ENCODE measurements at places on chromosomes 4 and X. TPM values are rescaled to one million over a fixed set of nuclear protein-coding genes. Genes with fewer than 3 reads are reported as not detected.

GRCh38 chr4:90926957-90927356, 799.8 kb downstream of the CCSER1 start:
- DNase-seq, result no peak
- no peak overlapping the region for H3K4me3 ChIP-seq
- H3K36me3 ChIP-seq, result no peaks in the 10 kb centered on the region
- H3K27me3 ChIP-seq, result no peaks in the 10 kb centered on the region

DNA sequence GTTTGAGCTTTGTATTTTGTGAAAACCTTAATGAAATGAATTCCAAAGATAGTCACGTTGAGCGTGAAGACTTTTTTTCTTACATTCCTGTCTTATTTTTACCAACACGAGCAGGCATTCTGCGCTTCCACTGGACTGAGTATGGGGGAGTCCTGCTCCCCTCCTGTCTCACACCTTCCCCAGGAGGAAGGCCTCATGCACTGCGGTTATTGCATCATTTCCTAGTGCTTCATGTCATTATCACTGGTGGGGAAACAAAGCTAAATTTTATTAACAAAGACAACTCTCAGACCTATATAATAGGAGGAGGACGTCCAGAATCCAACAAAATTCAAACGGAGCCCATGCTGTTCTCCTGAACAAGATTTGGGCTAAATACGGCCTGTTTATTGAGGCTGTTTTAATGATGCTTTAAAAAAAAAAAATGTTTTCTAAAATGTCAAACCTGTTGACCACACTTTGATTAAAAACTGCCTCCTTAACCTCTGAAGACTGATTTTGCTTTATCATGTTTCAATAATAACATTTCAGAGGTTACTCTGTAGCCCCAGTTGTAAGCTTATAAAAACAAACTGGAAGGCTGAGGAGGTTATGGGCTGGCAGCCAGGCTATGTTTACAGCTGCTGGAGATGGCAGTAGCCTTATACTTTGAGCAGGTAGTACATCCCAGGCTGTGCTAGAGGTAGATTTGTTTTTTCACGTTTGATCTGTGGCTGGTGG, 118.0 kb downstream of the SOWAHB start:
- H3K27ac ChIP-seq, result no peak overlapping the region
- H3K27me3 ChIP-seq, result no peaks in the 10 kb centered on the region
- no peak for DNase-seq
- H3K36me3 ChIP-seq, result peaks cover 2% of the 10 kb centered on the region
- H3K4me3 ChIP-seq, result no peak overlapping the region

GRCh38 chrX:50103866-50104566, 96.8 kb downstream of the AKAP4 start:
- H3K4me1 ChIP-seq, result no peaks in the 10 kb centered on the region
- no peak for DNase-seq
- no peak overlapping the region for H3K4me3 ChIP-seq
- H3K27me3 ChIP-seq, result no peaks in the 10 kb centered on the region
- no peaks in the 10 kb centered on the region for H3K36me3 ChIP-seq
- no peak overlapping the region for H3K27ac ChIP-seq

DNA sequence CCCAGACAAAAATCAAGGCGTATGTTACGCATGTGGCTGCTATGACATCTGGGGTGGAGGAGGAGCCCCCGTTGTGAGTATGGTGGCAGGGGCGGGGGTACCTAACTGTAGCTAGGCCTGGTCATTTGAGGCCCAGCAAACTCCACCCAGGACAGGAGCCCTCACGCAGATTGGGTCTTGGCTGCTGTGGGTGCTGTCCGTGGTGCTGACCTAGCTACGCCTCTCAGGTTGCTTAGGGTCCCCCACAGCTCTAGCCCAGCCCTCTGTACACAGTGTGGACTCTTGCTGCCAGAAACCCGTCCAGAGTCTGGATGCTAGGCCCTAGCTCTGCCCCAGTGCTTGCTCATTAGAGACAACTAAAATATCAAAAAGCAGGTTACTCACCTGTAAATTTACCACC, 146.7 kb upstream of the PSAPL1 start:
- H3K27me3 ChIP-seq, result no peaks in the 10 kb centered on the region
- no peak overlapping the region for H3K27ac ChIP-seq
- peak; percentile 87 for DNase-seq
- no peaks in the 10 kb centered on the region for H3K36me3 ChIP-seq

GRCh38 chrX:25131055-25131454, 115.3 kb upstream of the ARX start:
- peaks cover 2% of the 10 kb centered on the region for H3K27me3 ChIP-seq
- no peaks in the 10 kb centered on the region for H3K36me3 ChIP-seq
- H3K27ac ChIP-seq, result no peak overlapping the region
- no peaks in the 10 kb centered on the region for H3K4me1 ChIP-seq

DNA sequence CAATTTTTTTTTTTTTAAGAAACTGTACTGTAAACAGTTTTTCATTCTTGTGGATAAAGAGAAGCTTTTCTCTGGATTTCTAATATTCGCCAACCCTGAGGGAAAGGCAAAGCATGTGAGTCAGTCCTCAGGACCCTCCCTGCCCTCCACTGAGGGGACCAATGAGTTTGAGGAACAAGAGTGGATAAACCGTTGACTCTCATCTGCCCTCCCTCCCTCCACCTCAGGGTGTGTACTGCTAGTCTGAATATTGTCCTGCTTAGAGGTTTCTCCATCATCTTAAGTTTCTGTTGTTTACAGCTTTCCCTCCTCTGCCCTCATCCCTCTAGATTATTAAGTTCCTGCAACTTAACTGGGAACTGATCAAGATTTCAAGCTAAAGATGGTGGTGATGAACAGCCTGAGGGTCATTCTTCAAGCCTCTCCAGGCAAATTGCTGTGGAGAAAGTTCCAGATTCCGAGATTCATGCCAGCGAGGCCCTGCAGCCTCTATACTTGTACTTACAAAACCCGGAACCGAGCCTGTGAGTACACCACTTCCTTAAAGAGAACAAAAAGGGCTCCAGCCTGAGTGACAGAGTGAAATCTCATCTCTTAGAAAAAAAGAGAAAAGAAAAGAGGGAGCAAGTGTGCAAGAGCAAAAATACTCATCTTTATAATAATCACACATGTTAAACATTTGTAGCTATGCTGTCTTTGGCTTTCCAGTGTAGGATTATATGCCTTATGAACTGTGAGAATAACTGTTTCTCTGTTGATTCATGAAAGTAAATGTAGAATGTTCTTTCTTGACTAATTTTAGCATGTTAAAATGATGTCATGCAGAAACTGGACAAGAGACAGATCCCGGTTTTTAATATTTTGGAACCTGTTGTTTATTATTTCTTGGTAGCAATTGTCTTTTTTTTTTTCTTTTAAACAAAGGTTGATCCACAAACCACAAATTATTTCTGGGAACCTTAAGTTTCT, 11.9 kb downstream of the CA5B start:
- peaks cover 6% of the 10 kb centered on the region for H3K4me1 ChIP-seq
- H3K4me3 ChIP-seq, result no peak overlapping the region
- no peak for DNase-seq
- peaks cover 4% of the 10 kb centered on the region for H3K27me3 ChIP-seq

FGF5 gene
- total RNA-seq, result 0.13 TPM

DNA sequence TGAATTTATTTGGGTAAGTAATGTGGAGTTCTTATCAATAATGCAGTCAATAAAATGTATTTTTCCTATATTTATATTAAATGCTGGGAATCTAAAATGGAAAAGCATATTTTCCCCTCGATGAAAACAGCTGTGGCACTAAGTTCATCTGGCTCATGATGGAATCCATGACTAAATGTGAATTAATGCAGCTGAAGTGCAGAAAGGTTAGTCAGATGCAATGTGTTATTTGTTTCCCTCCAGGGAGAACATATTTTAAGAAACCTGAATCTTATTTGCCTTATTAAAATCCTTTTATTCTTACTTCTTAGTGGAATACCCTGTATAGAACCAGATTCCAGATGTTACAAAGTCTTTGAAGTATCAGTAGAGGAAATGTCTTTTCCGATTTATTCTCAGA, 247.9 kb downstream of the ARHGAP24 start:
- H3K27me3 ChIP-seq, result no peaks in the 10 kb centered on the region
- H3K36me3 ChIP-seq, result no peaks in the 10 kb centered on the region
- no peak overlapping the region for H3K27ac ChIP-seq
- DNase-seq, result no peak
- H3K4me3 ChIP-seq, result no peak overlapping the region

DNA sequence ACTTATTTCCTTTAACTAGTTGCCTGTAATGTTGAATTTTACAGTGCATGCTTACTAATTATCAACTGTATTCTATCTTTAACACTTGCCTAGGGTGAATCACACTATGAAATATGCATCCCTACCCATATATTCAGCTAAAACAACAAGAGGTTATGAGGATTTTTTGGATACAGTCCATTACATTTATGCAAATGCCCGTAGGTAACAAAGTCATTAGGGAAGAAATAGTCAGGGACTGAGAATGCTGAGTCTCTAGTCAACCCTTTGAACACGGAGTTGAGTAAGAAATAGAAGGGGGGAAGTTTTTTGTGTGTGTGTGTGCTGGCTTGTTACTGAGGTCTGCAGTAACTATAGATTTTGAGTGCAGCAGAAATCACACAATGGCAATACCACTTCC, 26.1 kb upstream of the CBLL2 start:
- H3K27ac ChIP-seq, result no peak overlapping the region
- no peak overlapping the region for H3K4me3 ChIP-seq
- no peaks in the 10 kb centered on the region for H3K27me3 ChIP-seq

DNA sequence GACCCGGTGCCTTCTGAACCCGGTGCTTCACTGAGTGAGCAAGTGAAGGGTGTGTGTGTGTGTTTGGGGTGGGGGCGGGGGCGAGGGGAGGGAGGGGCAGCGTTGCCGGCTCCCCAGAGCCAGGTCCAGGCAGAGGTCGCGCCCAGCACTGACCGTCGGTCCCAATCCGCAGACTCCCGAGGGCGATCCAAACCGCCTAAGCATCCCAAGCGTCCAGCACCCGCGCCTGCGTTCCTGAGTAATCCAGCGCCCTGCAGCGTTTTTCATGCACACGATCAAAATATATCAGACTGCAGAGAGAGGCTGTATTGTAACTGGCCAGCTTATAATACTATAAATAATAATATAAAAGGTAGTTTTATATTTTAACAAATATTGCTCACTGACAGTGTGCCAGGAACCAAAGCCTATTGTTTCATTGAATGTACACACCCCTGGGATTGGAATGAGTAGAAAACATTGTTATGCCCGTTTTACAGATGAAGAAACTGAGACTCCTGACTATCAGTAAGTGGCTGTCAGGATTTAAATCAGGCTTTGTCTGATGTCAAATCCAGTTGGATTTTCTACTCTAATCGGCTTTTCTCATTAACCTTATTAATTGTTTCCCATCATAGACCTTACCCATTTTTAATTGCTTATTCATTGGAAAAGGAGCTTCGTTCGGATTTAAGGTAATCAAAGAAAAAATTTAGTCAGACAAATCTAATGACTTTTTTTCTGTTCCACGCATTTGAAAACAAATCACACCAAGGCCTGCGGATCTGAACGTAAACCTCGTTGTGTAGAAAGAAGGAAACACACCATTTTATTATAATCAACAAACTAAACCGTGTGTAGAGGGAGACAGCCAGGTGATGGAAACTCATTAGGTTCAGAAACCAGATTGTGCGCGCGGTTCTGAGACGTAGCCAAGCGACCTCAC, 4.0 kb upstream of the NKX3-2 start:
- H3K4me3 ChIP-seq, result no peak overlapping the region
- no peak overlapping the region for H3K27ac ChIP-seq
- H3K4me1 ChIP-seq, result peaks cover 6% of the 10 kb centered on the region
- peak; percentile 10 for DNase-seq
- H3K27me3 ChIP-seq, result peaks cover 39% of the 10 kb centered on the region
- no peaks in the 10 kb centered on the region for H3K36me3 ChIP-seq

DNA sequence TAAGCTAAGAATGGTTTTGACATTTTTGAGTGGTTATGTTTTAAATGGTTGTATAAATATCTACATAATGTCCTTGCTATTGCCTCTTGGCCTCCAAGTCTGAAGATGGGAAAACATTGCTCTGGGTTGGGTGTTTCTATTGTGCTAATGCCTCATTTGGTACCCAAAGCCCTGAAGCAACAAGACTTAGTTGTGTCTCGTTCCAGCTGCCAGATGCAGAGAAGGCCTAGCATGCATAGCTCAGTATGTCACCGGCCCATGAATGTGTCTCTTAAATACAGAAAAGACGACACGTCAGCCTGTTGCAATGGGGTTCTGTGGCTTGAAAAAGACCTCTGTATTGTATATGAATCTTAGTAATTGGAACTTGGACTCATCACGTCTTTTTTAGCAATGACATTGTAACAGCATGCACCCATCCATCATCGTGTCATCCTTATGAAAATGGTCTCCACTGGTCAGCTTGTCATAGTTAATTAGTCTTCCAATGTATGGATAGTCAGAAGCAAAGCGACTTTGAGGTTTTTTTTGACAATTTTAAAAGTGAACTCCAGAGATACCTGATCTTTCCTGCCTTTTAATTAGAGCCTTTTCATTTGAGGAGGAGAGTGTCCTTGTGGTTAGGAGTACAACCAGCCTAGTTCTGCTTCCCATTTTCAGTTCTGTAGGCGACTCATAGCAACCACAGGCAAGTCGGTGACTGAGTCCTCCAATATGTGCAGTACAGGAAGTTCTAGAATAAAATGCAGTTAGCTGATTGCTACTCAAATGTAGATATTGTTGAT, 126.4 kb upstream of the GATB start:
- no peaks in the 10 kb centered on the region for H3K4me1 ChIP-seq
- no peak overlapping the region for H3K27ac ChIP-seq
- H3K27me3 ChIP-seq, result no peaks in the 10 kb centered on the region
- no peak overlapping the region for H3K4me3 ChIP-seq
- no peak for DNase-seq
- no peaks in the 10 kb centered on the region for H3K36me3 ChIP-seq

DNA sequence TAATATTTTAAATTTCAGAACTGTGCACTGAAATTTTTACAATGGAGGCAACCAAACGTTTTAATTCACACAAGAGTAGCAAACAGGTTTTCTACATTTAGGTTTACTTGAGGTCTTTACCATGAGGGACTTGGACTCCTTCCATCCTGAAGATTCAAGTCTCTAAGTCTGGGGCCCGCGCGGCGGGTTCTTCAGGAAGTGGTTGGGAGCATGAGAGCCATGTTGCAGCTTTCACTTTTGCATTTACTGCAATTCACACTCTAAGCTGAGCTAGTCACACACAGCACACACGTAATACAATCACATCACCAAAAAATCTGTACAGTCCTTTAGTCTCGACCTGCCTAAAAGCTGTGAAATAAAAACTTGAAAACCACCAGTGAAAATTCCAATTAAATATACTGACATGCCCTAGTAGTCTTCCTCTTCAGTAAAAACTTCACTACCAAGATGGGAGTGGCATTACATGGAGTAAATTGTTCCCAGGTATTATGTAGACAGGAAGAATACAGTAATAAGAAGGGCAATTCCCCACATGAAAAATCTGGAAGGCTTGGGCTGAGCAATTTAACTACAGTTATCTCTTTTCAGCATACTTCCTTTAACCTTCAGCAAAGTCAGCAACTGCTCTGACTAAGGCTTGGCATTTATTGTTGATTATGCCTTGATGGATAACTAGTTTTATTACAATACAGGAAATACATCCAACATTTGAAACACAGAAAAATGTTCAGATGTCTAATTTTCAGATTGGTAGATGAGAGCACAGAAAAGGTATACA, 571.1 kb upstream of the DIPK2B start:
- H3K4me3 ChIP-seq, result peak overlapping the region; percentile 16
- peaks cover 2% of the 10 kb centered on the region for H3K4me1 ChIP-seq
- H3K27ac ChIP-seq, result peak overlapping the region; percentile 75
- no peaks in the 10 kb centered on the region for H3K27me3 ChIP-seq
- no peaks in the 10 kb centered on the region for H3K36me3 ChIP-seq

ETDB gene
- not detected for total RNA-seq

All from kidney (tissue), 22 donors.